Stimulated activated CD4-positive, alpha-beta T cell treated with anti-CD3 and anti-CD28 coated beads, TNF-alpha, amount 100 ng/mL, for 1 hour (primary cell): ENCODE measurements at places on chromosomes 3 and 15.

GRCh38 chr3:76387000-76387399, 601.7 kb upstream of the ZNF717 start:
- no peak for DNase-seq

DNA sequence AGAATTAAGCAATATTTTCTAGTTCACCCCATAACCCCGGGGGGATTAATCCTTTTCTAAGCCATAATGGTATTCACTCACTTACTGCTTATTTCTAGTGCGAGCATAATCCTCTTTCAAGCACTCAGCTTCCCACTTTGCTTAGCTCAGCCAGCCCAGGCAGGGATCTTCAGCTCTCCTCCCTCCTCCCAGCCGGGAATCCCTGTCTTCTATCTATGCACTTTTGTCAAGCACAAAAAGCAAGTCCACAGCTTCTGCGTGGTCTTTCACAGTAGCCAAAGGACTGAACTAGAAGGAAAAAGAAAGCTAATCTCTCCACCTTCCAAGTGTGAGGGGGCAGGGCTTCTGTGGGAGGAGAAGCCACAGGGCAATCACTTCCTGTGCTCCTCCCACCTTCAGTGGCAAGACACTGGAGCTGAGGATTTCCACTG, 62.8 kb downstream of the PEX5L start:
- no peak for DNase-seq

- DNase-seq = no peak
Measured at GRCh38 chr3:175741951-175742350, 882.8 kb downstream of the NAALADL2 start.

GRCh38 chr3:96814651-96815567, 515 bp downstream of the EPHA6 start:
- DNase-seq = no peak

DNA sequence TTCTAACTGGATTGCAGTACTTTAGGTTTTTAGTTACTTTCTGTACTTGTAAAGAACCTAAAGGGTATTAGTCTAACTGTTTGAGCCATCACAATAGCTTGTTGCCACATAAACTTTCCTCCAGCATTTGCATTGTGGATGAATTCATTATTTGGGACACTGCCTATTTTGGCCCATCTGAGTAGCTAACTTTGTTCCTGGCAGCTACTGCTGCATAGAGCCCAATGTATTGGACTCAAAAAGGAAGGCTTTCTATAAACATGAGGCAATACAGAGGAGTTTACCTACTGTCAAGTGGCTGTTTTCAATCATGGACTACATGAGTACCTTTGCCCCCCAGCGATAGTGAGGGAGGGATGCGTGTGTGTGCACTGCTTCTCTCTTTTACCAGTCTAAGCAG, 1.9 kb downstream of the ROBO2 start:
- no peak for DNase-seq

DNA sequence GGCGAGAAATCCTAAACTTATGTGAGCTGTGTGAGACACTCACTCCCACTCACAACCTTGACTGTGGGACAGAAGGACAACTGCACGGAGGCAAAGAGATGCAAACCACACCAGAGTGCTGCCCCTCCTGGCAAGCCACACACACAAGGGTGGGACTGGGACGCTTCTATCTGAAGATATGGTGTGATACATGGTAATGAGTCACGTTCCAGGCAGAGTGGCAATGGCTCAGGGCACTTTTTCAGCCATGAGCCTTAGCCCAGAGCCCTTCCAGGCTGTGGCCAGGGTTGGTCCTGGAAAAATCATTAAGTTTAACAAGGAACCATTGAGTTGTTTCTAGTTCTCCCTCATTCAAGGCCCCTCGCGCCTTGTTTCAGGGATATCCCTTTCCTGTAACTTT, 56.1 kb downstream of the WNT5A start:
- no peak for DNase-seq
